Natural killer cell (primary cell): ENCODE measurements at places on chromosomes 7 and 10.

DNA sequence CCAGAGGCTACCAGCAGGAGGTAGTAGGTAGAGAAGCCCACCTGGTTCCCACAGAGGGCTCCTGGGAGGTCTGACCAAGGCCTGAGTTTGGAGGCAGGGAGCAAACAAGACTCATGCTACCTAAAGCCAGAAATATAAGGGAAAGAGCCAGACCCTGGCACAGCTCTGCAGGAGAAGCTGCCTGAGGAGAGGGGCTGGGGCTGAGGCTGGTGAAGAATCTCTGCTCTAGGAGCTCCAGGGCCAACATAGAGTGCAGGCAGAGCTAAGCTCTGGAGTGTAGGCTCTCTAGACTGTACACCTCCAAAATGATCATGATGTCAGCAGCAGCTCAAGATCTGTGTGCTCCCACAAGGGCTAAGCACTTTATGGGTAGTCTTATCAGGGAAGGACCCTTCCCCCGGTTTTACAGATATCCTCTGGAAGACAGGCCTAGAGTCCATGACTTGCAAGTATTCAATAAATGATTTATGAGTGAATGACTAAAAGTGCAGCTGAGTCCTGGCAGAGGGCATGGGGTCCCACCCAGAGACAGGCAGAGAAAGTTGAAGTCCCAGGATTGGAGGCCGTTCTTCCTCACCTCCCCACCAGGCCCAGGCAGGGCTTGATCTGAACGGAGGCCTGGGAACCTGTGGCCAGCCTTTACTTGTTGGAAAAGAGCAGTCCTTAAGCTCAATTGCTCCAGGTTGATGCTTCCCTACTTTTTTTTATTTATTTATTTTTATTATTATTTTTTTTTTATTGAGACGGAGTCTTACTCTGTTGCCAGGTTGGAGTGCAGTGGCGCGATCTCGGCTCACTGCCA is 71.5 kb upstream of the LRRC4 start:
- DNase-seq: no peak
- peaks cover 27% of the 10 kb centered on the region for H3K4me1 ChIP-seq
- H3K27me3 ChIP-seq: no peaks in the 10 kb centered on the region
- H3K27ac ChIP-seq: no peak overlapping the region
- H3K4me3 ChIP-seq: no peak overlapping the region

- no peak for DNase-seq
- no peaks in the 10 kb centered on the region for H3K27me3 ChIP-seq
- H3K4me3 ChIP-seq: no peak overlapping the region
- H3K36me3 ChIP-seq: no peaks in the 10 kb centered on the region
Measured at GRCh38 chr10:112546474-112546873, 99.5 kb downstream of the VTI1A start.

DNA sequence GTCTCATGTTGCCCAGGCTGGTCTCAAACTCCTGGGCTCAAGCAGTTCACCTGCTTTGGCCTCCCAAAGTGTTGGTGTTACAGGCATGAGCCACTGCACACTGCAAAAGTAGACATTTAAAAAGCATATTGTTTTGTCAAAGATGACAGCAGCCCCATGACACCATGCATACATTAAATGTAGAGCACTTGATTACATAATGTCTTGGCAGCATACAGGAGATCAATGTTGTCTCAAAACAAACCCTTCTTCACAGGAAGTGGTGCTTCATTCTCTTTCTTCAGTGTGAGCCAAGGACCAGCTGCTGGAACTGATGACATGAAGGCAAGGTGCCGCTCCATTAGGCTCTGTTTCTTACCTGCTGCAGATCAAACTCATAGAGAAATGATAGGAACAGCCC is 218.4 kb downstream of the KLF6 start:
- no peaks in the 10 kb centered on the region for H3K27me3 ChIP-seq
- H3K4me1 ChIP-seq: no peaks in the 10 kb centered on the region
- no peak for DNase-seq
- no peak overlapping the region for H3K27ac ChIP-seq

- no peak for DNase-seq
- no peak overlapping the region for H3K27ac ChIP-seq
- no peaks in the 10 kb centered on the region for H3K4me1 ChIP-seq
- H3K4me3 ChIP-seq: no peak overlapping the region
- H3K27me3 ChIP-seq: no peaks in the 10 kb centered on the region
Measured at GRCh38 chr10:27893358-27893954, 105.4 kb downstream of the ODAD2 start.

- H3K27me3 ChIP-seq: no peaks in the 10 kb centered on the region
- no peak for DNase-seq
- no peak overlapping the region for H3K4me3 ChIP-seq
- H3K27ac ChIP-seq: peak overlapping the region; percentile 29
Measured at GRCh38 chr10:46097576-46098317, 51.7 kb upstream of the MSMB start.
